ENCODE measurements at places on chromosomes 4 and X.

GRCh38 chr4:168208957-168209614 lies 109.5 kb downstream of the DDX60 start:
- DNase-seq: no peak

DNA sequence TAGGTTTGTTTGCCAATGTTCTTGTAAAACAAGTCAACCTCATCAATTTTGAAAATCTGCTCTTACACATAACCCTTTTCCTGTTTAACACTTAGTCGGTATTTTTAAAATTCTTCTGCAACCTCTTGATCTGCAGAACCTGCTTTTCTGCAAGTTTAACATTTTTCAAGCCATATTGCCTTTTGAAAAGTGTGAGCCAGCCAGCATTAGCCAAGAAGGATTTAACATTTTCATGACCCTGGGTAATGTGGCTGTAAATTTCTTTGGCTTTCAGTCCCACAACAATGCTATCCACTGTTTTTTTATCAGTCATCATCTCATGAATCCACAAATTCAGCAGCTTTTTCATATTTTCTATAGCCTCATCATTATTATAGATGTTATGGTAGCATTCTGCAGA lies 956.5 kb downstream of the FAT4 start:
- DNase-seq: no peak

DNA sequence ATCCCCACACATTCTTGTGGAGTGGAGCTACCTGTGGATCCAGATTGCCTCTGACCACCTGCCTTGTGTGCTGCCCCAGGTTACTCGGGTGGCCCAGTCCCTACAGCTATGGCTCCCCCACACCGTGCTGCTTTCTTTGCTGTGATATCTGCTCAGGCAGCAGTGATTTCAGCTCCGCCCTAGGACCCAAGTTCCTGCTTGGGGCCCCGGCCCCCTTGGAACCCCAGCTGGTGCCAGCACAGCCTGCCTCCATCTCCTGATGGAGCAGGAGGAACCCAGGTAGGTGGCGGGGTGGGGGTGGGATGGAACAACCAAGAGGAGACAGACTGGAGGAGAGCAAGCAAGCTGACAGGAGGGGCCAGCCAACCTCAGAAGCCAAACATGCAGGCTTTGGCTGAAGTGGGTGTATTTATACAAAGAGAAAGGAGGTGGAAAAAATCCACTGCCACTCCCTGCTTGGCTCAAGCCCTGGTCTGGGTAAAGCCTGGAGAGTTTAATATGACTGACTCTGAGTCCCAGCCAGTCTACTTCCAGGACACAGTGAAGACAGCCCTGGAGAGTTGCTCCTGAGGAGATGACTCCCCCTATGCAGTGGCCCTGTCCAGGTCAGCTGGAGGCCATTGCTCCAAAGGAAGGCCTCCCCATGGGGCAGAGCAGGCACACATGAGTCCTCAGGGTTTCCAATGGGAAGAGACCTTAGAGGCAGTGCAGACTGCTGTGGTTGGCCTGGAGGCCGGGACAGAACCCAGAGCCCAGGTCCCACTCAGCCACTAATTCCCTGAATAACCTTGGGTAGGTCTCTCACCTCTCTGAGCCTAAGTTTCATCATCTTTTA lies 197.1 kb upstream of the MAMLD1 start:
- no peak for DNase-seq

- DNase-seq: no peak
Observed at GRCh38 chrX:82163701-82164100, 961.8 kb downstream of the SH3BGRL start.

DNA sequence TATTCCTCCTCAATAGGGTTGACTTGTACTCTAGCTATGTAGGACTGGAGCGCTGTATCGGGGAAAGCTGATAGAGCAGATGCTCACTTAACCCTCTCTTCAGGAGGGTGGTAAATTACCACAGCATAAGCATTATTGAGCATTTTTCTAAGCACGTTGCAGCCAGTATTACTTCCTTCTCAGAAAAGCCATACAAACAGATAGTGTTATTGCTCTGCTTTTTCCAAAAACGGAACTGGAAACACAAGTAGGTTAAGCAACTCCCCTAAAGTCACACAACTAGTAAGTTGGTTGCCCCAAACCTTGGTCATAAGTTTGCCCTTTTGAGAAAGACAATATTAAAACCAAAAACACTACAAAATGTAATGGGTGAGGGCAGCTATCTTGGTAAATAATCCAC lies 73.9 kb downstream of the REELD1 start:
- DNase-seq: no peak

GRCh38 chrX:115029869-115030570 lies 12.6 kb upstream of the IL13RA2 start:
- DNase-seq: no peak

DNA sequence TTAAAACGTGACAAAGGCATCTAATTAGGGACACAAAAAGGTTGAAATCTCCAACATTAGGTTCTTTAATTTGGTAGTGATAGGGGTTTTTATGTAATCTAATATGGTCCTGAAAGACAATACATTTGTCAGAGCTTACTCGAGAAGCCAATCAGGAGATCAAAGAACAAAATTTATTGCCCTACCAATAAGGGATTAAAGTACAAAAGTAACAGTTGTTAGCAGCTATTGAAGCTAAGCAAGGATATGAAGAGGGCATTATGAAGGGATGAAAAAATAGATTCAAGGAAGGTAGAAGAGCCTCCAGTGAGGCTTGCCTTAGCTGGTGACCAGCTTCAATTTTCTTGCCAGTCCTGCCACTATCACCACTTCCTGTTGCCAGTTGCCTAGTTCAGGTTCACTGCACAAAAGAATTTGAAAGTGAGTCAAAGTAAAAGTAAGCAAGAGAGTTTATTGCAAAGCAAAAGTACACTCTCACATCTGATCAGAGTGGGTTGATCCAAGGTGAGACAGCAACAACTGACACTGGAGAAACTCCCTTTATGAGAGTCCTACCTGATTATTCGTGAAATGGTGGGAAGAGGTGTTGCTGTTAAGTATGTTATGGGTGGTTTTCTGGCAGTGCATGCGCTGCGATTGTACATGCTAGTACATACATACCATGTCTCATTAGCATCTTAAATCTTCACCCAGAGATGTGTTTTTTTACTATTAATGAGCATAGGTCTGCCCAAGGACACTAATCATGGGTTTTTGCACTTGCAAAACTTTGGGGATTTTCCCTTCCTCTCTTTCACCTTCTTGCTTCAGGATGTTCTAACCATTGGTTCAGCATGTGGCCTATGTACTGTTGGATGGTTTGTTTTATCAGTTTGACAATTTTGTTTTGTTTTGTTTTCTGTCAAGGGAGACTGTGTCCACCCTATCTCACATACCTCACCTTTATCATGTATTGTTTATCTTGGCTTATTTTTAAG lies 263.2 kb upstream of the ITM2A start:
- no peak for DNase-seq

GRCh38 chrX:3134316-3134945 lies 93.2 kb downstream of the ARSF start:
- no peak for DNase-seq

GRCh38 chr4:174626342-174627008 lies 104.2 kb upstream of the HPGD start:
- DNase-seq: no peak

GRCh38 chr4:94939791-94940519 lies 182.2 kb downstream of the BMPR1B start:
- no peak for DNase-seq

GRCh38 chr4:43244688-43245382 lies 352.3 kb downstream of the GRXCR1 start:
- no peak for DNase-seq

- peak; percentile 29 for DNase-seq
Observed at GRCh38 chrX:144586756-144587155, 660.5 kb upstream of the SPANXN1 start.

All from RWPE2 (cell line).